ENCODE measurements at places on chromosomes 13 and 19.
A peak's percentile ranks its signal among the peaks of the same experiment; 100 is the strongest.

GRCh38 chr13:51577690-51578089 is 6.6 kb upstream of the WDFY2 start:
- DNase-seq = no peak

DNA sequence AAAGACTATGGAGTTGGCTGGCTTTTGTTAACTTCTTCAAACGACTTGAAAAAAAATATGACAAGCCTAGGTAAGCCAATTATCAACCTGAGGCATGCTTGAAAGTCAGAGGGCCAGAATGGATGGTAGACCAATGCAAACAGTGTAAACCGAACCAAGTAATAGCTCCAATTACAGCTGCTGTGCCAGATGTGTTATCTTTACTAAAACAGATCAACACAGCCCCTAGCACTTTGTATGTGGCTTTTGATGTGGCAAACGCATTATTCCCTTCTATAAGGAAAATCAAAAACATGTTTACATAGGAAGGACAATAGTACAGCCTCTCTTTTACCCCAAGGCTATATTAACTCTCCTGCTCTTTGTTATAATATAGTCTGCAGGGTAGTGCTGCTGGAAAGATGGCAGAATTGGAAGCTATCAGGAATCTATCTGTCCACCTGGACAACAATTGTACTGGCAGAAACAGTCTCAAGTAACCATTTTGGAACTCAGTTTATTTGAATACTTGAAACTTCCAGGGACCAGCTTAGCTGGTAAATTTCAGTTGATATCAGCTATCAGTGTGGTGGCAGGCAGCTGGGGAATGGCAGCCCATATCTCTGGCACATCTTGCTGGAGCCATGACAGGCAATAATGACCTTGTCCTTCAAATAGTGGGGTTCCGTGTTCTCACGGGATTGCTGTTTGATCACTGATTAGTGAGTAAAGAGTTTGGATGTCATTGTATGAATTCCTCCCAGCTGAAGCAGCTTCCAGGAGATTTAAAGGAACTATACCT is 144.4 kb upstream of the WASF3 start:
- no peak for DNase-seq

GRCh38 chr19:17802137-17802858 is 7.4 kb downstream of the B3GNT3 start:
- no peak for DNase-seq

DNA sequence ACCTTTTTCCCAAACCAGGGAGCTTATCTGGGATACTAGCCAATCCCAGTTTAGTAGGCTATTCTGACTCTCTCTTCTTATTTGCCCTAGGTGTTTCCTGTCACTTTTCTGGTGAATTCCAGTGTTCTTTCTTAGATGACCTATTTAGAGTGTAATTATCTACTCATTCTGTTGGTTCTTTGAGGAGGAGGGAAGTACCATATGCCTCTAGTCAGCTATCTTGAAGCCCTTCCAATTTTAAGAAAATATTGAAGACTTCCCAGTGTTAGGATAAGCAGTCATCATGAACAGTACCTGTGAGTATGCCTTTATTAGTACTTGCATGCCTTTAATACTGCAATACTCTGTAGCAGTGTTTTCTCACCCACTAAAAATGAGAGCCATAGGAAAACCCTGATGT is 724.3 kb upstream of the SLITRK1 start:
- no peak for DNase-seq

- DNase-seq = no peak
Measured at GRCh38 chr19:17751912-17752273, 616 bp downstream of the FCHO1 start.

- DNase-seq = no peak
Measured at GRCh38 chr19:6649185-6649584, 20.8 kb downstream of the TNFSF14 start.

GRCh38 chr19:53865918-53866864 is 1.5 kb upstream of the MYADM start:
- peak; percentile 84 for DNase-seq

GRCh38 chr19:3266792-3267514 is 42.5 kb downstream of the CELF5 start:
- DNase-seq = no peak
